ENCODE measurements at places on chromosomes 12 and 14.

DNA sequence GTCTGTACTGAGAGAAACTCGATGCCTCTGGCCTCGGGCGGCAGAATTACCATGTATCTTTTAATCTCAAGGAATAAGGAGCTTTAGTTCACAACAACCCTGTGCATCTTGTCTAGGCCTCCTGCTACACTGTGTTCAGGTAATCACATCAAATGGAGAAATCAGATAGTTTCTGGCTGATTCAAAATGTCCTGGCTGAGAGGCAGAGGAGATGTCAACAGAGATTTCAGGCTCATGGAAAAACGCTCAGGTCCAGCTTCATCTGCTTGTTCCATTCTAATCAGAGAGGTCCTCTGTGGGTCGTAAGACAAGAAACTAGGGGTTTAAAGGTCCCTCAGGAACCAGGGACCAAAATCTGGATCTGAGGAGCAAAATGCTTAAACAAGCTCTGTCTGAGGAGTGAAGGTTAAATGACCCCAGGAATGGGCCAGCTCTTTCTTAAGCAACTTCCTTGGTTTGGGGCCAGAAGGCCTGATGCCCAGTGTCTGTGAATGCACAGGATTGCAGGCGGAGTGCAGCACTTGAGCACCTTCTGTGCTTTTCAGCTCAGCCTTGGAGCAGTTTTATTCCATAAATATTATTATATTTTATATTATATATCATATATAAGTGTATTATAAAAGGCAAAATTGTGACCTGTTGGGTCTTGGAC, 170.2 kb upstream of the PRICKLE1 start:
- no peak for DNase-seq

- no peak for DNase-seq
Measured at GRCh38 chr12:97038834-97039233, 131.8 kb downstream of the NEDD1 start.

GRCh38 chr14:33647385-33647786, 303.5 kb downstream of the EGLN3 start:
- no peak for DNase-seq

DNA sequence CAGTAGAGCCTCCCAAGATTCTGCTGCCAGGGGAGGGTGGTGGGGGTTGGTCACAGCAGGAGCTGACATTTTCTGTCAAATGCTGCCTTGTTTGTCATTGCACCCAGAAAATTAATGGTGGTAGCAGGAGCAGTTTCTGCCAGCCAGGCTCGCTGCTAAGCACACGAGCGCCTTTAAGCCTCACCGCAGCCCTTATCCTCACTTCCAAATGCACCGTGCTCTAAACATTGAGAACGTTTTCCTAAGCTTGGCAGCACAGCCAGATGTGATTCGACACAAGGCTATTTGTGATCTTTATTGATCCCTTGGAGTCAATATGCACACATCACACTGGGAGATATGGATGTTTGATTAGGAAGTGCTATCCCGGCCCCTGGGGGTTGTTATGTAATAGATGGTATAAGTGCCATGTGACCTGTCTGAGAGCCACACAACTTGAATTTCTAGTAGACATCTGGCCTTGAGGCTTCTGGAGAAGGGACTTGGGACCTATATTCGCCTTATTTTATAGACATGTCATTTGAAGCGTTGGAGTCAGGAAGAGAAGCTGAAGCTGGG, 31.6 kb upstream of the BEGAIN start:
- no peak for DNase-seq

GRCh38 chr14:23114669-23115038, 4.4 kb downstream of the CEBPE start:
- no peak for DNase-seq

GRCh38 chr12:55686366-55687010, 21.2 kb downstream of the ITGA7 start:
- DNase-seq = no peak

DNA sequence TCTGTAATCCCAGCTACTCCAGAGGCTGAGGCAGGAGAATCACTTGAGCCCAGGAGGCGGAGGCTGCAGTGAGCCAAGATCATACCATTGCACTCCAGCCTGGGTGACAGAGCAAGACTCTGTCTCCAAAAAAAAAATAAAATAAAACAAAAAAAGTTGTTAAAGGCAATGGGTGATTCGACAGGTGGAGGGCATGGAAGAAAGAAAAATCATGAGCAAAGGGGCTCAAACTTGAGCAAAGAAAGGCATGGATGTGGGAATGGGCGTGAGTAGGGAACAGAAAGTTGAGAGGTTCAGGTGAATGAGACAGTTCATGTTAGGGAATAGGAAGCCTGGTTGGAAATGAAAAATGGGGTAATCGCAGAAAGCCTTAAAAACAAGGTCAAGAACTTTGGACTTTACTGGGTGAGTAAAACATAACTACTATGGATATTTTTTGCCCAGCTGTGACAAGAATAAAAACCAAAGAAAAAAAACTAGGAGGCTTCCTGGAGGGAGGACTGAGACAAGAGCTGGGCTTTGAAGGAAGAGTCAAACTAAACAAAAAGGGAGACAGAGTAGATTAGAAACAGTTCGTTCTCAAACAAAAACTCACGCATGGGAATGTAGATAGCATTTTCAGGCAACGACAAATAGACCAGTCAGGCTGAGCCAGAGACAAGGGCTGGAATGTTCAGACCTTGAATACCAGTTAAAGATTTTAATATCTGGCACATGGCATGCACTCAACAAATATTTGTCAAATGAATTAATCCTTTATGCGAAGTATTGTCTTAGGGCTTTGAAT, 18.8 kb downstream of the PYM1 start:
- DNase-seq = no peak

GRCh38 chr12:115619889-115620288, 657.6 kb downstream of the MED13L start:
- DNase-seq = no peak

GRCh38 chr12:114852976-114853529, 169.1 kb upstream of the TBX3 start:
- no peak for DNase-seq

DNA sequence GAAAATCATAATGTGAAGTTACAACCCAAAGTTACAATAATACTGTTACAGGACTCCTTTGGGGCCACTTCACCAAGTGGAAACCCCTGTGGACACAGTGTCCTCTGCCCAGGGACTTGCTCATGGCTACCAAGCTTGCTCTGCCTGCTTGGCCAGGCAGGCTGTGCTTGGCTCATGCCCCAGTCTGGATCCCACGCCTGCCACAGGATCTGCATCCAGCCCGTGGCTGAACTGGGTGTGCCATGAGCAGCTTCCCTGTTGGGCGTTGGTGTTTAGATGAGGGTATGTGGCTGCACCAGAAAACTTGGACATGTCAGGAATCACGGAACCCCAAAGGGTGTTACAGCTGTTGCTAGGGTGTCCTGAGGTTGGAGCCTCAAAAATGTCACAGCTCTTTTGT, 820.9 kb downstream of the SLC6A15 start:
- no peak for DNase-seq

DNA sequence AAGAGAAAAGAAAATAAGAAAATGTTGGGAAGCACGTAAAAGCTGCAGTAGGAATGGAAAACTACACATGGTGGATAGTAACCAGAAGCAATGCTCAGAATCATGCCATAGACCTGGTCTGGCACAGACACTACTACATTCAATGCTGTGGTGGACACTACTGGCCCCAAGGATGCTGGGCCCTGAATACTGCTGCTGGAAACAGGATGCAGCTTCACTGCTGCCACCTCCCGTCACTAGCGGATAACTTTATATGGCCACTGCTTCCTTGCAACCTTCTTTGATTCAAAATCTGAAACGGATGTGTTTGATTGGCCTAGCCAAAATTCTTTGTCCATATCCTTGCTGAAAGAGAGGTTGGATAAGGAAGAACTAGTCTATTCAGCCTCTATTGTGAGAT, 30.7 kb downstream of the ADCY6 start:
- DNase-seq = no peak

DNA sequence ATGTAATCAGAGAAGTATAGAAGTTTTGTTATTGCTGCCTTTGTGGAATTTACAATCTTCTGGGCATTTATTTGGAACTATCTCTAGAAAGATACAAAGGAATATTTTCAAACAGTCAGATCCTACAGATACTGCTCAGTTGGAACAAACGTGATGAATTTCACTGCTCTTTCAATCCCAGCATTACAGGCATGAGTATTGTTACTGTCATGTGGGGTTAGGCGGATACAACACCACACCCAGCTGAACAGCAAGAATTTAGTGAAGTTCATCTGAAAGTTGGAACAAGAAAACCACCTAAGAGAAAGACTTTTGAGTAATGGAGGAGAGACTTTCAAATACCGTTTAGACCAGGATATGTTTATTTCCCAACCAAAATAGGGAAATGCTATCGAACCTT, 123.3 kb upstream of the PLXNC1 start:
- no peak for DNase-seq

DNA sequence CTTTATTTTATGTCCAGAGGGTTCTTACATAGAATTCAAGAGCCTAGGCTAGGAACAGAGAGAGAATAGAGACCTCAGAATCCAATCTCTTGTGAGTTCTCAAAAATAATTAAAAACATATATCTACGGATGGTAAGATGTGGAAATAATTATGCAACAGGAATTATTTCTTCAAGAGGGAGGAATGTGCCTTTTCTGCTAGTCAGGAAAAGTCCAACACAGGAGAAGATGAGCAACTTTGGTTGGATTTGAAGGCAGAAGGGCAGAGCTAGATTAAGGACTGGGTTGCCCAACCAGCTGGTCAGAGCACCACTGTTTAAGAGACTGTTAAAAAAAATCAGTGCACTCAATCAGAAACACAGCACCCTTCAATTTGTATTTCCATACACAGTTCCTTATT, 365.5 kb downstream of the ETNK1 start:
- no peak for DNase-seq

- no peak for DNase-seq
Measured at GRCh38 chr14:96252999-96253539, 2.9 kb upstream of the BDKRB1 start.

DNA sequence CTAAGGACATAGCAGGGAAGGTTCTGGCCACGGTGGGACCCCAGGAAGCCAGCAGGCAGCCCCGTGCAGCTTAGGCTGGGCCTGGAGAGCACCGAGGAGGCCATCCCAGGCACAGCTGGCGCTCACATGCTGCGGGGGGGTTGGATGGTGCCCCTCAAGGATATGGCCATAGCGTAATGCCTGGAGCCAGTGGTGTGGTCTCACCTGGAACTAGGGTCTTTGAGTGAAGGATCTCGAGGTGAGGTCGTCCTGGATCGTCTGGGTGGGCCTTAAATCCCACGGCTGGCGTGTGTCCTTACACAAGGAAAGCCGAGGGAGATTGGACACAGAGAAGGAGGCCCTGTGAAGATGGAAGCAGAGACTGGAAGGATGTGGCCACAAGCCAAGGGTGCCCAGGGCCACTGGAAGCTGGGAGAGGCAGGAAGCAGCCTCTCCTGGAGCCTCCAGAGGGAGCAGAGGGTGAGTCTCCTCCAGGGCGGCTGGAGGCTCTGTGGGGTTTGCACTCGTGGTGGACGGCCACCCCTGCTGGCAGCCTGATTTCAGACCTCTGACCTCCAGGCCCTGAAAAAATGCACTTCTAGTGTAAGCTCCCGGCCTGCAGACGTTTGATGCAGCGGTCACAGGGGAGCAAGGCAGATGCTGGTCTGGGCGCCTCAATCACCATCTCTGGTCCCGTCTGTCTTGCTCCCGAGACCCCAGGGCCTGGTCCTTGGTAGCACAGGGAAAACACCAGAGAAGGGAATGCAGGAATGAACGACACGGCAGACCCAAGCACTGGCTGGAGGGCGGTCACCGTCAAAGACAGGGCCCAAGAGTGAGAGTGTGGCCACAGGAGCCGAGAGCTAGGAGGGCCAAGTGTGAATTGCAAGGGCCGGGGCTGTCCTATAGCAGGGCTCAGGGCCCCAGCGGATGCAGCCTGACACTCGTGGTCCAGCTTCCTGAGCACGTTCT, 218.6 kb downstream of the KIF26A start:
- DNase-seq = no peak

DNA sequence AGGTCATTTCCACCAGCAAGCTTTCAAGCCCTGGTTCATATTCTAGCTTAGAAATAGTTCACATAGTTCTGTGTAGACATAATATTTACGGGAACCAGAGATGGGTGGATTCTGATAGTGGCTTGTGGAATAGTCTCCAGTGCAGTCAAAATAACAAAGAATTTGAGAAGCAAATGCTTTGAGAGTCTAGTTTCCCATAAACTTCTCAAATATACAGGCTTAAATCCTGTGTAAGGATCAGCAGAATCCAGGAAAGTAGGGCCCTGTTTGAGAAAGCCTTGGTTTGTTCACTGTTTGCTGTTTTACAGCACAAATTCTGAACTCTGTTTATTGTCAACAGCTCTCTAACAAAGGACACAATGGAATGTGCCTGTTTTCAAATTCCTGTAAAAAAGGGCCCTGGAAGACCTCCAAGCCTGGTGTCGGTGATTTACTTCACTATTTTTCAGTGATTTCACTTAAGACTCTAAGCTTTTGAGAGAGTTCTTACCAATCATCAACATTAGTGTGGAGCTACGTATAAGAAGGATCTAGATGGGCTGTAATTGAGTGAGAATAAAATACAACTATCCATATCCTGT, 11.4 kb upstream of the FOS start:
- no peak for DNase-seq

DNA sequence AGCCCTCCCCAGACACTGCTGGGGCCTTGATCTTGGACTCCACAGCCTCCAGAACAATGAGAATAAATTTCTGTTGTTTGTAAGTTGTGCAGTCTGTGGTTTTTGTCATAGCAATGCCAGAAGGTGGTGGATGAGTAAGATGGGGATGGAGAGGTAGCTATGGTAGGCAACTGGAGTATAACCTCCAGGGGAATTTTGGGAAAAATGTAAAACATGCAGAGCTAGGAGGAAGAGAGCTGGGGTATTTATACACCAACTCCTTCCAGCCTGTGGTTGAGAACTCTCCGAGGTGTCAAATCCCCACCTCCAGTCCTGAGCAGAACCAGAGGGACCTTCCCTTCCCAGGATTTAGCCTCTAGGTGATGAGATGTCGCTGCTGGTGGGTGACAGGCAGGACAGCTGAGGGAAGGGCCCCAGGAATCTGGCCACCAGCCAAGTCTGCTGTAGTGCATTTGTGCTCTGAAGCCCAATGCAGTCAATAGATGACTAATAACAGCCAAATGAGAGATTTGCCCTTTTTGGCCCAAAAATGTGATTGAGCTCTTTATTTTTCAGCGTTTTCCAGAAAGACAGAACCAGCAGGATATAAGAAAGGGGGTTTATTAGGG, 19.1 kb upstream of the CEP170B start:
- DNase-seq = no peak

DNA sequence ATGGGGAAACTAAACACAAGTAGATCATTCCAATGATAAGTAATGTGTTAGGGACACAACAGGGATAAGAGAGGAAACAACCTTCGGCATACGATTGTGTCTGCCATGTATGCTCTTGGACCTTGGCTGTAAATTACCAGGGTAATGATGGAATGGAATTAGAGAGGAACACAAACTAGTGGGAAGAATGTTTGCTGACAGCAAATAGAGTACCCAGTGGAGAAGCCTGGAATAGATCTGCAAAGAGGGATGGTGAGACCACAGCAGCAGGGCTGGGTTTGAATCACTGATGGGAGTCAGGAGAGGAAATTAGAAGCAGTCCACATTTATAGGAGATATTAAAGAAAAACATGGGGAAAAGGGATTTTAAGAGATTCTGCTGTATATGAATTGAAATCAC, 172.8 kb downstream of the LRIG3 start:
- no peak for DNase-seq
